ENCODE measurements at places on chromosomes 13 and 19. TPM values are rescaled to one million over a fixed set of nuclear protein-coding genes. Genes with fewer than 3 reads are reported as not detected.

DNA sequence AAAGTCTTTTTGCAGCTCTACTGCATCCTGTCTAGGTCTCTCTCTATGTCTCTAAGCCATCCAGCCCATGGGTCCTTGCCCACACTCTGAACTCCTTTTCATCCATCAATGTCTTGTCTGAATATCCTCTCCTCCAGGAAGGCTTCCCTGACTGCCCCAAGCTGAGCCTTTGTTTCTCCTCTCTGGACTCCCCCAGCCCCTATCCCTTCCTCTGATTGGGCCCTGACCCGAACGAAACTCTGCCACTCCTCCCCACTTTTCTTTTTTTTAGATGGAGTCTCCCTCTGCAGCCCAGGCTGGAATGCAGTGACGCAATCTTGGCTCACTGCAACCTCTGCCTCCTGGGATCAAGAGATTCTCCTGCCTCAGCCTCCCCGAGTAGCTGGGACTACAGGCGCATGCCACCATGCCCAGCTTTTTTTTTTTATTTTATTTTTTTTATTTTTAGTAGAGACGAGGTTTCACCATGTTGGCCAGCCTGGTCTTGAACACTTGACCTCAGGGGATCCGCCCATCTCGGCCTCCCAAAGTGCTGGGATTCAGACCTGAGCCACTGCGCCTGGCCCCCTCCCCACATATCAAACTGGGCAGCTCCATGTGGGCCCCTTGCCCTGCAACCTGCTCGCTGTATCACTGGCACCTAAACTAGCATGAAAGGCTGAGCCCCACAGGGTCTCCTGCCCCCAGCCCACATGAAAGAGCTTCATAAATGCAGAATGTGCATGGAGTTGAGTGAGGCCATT, 870 bp upstream of the UNC13A start:
- peaks cover 15% of the 10 kb centered on the region for H3K4me1 ChIP-seq
- no peaks in the 10 kb centered on the region for H3K36me3 ChIP-seq
- H3K27ac ChIP-seq = no peak overlapping the region
- H3K27me3 ChIP-seq = peaks cover 66% of the 10 kb centered on the region
- no peak overlapping the region for H3K4me3 ChIP-seq
- no peak for DNase-seq

Gene LPAR2
- total RNA-seq = 40.3 TPM

Gene TMEM272
- 0.09 TPM for total RNA-seq

GRCh38 chr13:20428666-20429644, 96.7 kb downstream of the CRYL1 start:
- no peak overlapping the region for H3K4me3 ChIP-seq
- H3K36me3 ChIP-seq = peaks cover 7% of the 10 kb centered on the region
- H3K27me3 ChIP-seq = no peaks in the 10 kb centered on the region
- no peak for DNase-seq
- H3K4me1 ChIP-seq = no peaks in the 10 kb centered on the region
- H3K27ac ChIP-seq = no peak overlapping the region

DNA sequence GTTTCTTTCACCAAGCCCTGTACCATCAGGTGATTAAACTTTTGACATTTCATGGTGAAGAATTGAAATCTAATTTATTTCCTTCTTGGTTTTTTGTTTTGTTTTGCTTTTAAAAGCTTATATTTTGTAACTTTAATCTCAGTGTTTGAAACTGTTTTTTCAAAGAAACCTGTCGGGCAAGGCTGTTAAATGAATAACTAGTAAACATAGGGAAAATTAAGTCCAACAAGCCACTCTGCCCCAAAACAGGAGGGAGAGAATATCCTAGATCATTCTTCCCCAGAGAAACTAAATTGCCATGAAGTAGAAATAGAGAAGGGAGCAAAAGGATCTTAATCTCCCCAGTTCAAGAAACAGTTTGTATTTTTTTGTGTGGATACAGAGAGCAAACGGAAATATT, 98.2 kb downstream of the FREM2 start:
- no peak overlapping the region for H3K27ac ChIP-seq
- no peak for DNase-seq
- no peaks in the 10 kb centered on the region for H3K4me1 ChIP-seq
- no peaks in the 10 kb centered on the region for H3K27me3 ChIP-seq
- H3K4me3 ChIP-seq = peak overlapping the region; percentile 31
- H3K36me3 ChIP-seq = no peaks in the 10 kb centered on the region

DNA sequence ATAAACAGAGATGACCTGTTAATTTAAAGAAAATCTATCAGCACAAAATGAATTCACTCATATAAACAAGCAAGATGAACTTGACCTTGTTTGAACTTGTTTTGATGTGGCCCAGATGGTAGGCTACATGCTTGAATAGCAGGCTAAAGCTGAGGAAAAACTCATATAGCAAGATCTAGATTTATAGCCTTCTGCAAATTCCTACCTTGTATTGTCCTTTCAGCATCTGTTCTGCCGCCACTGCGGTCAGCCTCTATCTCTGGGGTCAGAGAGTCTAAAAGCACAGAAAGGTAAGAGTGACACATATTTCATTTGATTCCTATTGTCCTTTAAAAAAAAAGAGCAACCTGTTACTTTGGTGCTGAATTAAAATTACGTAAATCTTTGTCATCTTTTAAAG, 392.1 kb downstream of the DACH1 start:
- no peaks in the 10 kb centered on the region for H3K4me1 ChIP-seq
- no peaks in the 10 kb centered on the region for H3K27me3 ChIP-seq
- H3K36me3 ChIP-seq = no peaks in the 10 kb centered on the region

Gene CEACAM8
- total RNA-seq = 0.53 TPM

Gene CILP2
- total RNA-seq = 0.12 TPM

Gene PCDH8
- not detected for total RNA-seq

DNA sequence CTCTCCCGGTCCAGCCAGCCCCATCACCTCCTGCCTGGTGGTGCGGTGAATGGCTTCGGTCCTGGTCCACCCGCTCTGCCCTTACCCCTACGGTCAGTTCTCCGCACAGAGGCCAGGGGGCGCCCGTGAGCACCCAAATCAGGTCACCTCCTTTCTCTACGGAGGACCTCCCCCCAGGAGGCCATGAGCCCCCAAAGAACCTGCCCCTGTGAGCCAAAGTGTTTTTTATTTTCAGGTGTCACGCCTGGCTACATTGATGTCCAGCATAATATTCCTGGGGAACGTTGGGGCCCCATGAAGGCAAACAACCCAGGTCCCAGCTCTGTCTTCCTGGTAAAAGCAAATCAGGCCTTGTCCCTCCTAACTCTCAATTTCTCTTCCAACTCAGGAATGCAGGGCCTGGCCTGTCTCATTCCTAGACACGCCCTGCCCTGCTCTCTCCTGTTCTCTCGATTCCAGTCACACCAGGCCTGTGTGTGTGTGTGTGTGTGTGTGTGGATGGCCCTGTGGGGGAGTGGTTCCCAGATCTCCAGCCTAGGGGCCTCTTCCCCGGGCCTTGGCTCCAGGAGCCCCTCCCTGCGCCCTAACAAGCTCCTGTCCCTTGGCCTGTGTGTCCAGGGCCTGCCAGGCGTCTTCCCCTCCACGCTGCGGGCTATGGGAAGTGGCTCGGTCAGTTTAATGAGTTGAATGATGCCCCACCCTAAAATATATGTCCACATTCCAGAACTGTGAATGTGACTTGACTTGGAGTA, 9.7 kb upstream of the GIPC1 start:
- peak; percentile 86 for DNase-seq
- peak overlapping the region; percentile 86 for H3K27ac ChIP-seq
- no peak overlapping the region for H3K4me3 ChIP-seq
- H3K36me3 ChIP-seq = no peaks in the 10 kb centered on the region
- peaks cover 54% of the 10 kb centered on the region for H3K4me1 ChIP-seq

GRCh38 chr13:113955235-113955634, 18.6 kb downstream of the C13orf46 start:
- H3K4me1 ChIP-seq = peaks cover 12% of the 10 kb centered on the region
- no peaks in the 10 kb centered on the region for H3K27me3 ChIP-seq
- peak; percentile 30 for DNase-seq
- no peak overlapping the region for H3K4me3 ChIP-seq
- no peaks in the 10 kb centered on the region for H3K36me3 ChIP-seq

Gene SYMPK
- total RNA-seq = 73.1 TPM

DNA sequence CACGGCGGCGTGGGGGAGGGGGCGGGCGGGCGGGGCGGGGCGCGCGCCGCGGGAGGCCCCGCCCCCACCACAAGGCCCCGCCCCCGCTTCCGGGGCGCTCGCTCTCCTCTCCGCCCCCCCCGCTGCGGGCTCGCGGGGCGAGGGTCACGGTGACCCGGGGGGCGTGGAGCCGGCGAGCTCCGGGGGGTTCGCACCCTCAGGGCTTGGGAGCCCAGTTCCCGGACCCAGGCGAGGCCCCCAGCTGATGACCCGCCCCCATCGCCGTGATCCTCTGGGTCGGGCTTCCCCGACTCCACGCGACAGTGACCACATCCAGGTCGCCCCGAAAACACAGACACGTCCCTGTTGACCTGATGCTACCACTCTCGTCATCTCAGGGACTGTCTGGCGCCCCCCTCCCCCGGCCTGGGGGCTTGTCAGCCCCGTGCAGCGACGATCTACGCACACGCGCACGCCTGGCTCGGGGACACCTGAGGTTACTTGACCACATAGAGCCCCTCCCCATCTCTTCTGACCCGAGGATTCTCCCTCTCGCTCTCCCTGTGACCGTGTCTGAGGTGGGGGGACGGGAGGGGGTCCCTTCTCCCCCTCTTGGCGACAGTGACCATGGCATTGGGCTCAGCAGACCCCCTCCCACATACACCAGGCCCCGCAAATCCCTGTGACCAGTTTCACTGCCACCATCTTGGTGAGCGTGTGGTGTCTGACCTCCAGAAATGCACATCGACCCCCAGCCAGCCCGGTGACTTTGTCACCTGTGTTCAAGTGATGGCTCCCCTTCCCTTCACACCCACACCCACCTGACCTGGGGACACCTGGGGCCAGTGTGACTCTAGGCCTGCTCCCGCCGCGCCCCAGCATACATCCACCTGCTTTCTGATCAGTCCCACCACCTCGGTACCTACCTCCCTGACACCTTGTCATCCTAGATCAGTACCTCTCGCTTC, 670 bp downstream of the MAP2K7 start:
- H3K36me3 ChIP-seq = peaks cover 14% of the 10 kb centered on the region
- H3K4me3 ChIP-seq = peak overlapping the region; percentile 88
- peak overlapping the region; percentile 81 for H3K27ac ChIP-seq
- DNase-seq = peak; percentile 77

GRCh38 chr19:34155686-34156085, 16.6 kb upstream of the LSM14A start:
- H3K4me1 ChIP-seq = no peaks in the 10 kb centered on the region
- H3K27ac ChIP-seq = no peak overlapping the region
- no peak overlapping the region for H3K4me3 ChIP-seq
- DNase-seq = no peak

Gene ZNF442
- 2.5 TPM for total RNA-seq

Gene SLC1A6
- total RNA-seq = not detected

Gene KASH5
- total RNA-seq = 3.1 TPM

Gene PSG11
- not detected for total RNA-seq

GRCh38 chr13:32829676-32830335, 186.4 kb upstream of the KL start:
- no peaks in the 10 kb centered on the region for H3K4me1 ChIP-seq
- DNase-seq = no peak
- no peaks in the 10 kb centered on the region for H3K27me3 ChIP-seq
- no peak overlapping the region for H3K4me3 ChIP-seq
- no peaks in the 10 kb centered on the region for H3K36me3 ChIP-seq

DNA sequence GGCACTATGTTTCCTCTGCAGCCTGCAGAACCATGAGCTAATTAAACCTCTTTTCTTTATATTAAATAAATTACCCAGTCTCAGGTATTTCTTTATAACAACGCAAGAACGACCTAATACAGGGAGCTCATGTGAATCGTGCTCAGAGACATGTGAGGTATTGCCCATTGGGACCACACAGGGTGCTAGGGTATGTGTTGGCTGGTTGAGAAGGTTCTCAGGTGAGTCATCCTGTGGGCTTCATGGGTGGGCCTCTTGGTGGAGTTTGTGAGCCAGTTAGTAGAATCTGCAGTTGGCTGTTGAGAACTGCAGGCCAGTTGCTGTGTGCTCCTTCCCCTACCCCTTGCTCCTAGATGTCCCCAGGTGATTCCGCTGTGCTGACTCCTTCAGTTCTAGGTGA, 163.0 kb downstream of the HS6ST3 start:
- no peaks in the 10 kb centered on the region for H3K27me3 ChIP-seq
- H3K36me3 ChIP-seq = no peaks in the 10 kb centered on the region
- no peaks in the 10 kb centered on the region for H3K4me1 ChIP-seq
- no peak for DNase-seq
- H3K27ac ChIP-seq = no peak overlapping the region
- no peak overlapping the region for H3K4me3 ChIP-seq

- H3K36me3 ChIP-seq = no peaks in the 10 kb centered on the region
- H3K4me3 ChIP-seq = no peak overlapping the region
Measured at GRCh38 chr19:29277102-29277501, 64.2 kb upstream of the UQCRFS1 start.

Gene IL12RB1
- total RNA-seq = 14.6 TPM

- H3K4me1 ChIP-seq = no peaks in the 10 kb centered on the region
- no peak overlapping the region for H3K27ac ChIP-seq
- DNase-seq = no peak
Measured at GRCh38 chr13:59587971-59588716, 575.6 kb downstream of the DIAPH3 start.

Gene PDX1
- total RNA-seq = not detected

DNA sequence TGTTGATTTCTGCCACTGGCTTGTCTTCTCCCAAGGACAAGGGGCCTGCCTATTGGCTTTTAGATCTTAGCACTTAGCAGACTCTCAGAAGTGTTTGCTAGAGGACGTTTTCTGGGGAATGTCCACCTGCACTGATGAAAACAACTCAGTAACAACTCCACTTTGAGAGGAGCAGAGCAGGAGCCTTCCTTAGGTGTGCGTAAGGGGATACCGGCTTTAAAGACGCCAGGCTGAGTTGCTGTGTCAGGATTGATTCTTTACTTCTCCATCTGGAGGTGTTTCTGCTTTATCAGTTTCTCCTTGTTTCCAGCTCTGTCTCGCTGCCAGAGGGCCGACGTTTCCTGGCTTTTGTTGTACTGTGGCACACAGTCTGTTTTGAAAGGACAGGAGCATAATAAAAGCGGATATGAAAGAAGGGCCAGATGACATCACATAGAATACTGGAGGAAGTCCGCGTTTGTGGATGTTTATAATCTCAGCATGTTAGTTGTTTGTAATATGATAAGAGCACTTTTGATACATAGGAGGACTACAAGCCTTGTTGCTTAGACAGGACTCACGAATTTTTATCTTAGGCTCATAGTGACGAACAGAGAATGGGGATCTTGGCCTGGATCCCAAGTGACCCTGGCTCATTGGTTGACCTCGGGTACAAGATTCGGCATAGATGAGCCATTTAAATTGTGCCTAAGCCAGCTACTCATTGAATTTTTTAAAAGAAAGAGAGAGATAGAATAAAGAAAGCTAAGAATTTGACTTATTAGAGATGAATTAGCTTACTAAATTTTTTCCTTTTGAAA, 34.6 kb downstream of the COL4A2 start:
- peaks cover 67% of the 10 kb centered on the region for H3K4me1 ChIP-seq
- H3K36me3 ChIP-seq = no peaks in the 10 kb centered on the region
- H3K27ac ChIP-seq = peak overlapping the region; percentile 76
- DNase-seq = no peak
- no peaks in the 10 kb centered on the region for H3K27me3 ChIP-seq
